ENCODE measurements at places on chromosomes 2 and 18.

DNA sequence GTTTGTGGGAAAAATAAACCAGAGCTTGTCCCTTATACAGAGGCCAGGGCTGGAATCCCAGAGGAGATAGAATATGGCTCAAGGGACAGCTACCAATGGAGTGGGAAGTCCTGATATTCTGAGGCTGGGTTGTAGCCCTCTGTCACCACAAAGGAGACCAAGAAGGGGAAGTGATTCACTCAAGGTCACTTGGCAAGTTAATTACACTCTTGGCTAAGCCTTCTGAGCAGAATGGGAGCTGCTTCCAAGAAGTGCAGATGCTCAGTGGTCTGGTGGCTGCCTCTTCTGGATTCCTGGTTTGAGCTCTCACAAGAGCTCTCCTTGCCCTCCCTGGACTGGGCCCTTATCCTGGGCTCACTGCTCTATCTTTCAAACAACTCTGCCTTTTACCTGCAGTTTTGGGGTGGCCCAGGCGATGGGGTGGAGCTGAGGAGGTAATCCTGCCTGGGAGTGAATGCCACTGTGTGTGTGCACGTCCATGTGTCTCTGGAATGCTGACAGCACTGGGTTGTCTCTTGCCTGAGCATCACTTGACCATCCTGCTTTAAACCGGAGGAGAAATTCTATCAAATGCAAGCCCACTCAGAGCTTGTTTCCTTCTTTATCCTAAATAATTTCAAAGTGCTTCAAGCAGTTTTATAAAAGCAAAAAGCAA lies 168.2 kb downstream of the KCNS3 start:
- no peak for DNase-seq

DNA sequence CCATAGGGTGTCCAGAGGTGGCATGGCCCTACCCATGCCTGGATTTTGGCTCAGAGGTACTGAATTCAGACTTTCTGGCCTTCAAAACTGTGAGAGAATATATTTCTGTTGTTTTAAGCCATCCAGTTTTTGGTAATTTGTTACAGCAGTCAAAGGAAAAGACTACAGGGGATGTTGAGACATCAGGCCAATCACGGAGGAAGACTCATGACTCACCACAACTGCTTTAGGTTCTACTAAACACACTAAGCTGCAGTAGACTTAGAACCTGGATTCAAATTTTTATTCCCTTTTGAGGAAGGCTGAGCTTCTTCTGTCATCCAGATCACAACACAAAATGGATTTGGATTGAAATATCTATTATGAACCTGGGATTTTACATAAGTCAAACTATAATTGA lies 12.0 kb upstream of the C2orf66 start:
- DNase-seq: no peak

- DNase-seq: no peak
Measured at GRCh38 chr2:54523324-54523959, 67.3 kb downstream of the SPTBN1 start.

DNA sequence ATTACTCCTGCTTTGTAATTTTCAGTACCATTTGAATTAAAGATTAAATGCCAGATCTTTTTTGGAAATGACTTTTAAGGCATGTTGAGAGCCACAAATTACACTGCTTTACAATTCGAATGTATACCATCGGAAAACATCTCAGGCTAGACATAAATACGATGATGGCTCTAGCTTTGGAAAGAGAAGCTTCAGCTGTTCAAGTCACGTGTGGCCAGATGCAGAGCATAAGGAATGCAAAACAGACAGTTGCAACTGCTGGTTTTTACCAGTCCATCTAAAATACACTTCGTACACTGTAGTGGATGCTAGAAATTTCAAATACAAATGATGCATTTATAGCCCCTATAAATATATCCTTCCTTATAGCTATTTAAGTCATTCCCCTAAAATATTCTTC lies 8.0 kb downstream of the ZNF516 start:
- no peak for DNase-seq

DNA sequence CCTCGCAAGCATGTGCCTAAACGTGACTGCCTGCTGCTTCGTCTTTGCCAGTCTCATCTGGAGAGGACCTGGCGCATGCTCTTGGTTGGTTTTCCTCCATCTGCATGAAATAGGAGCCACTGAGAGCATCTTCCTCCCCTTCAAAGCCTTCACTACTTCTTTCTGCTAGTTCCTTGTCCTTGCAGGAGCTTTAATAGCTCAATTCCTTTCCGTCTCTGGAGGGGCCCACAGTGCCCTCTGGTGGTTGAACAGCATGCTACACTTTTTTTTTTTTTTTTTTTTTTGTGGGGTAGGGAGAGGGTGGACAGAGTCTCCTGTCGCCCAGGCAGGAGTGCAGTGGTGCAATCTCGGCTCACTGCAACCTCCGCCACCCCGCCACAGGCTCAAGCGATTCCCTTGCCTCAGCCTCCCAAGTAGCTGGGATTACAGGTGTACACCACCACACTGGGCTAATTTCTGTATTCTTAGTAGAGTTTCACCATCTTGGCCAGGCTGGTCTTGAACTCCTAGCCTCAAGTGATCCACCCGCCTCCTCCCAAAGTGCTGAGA lies 59.6 kb downstream of the SP110 start:
- no peak for DNase-seq

DNA sequence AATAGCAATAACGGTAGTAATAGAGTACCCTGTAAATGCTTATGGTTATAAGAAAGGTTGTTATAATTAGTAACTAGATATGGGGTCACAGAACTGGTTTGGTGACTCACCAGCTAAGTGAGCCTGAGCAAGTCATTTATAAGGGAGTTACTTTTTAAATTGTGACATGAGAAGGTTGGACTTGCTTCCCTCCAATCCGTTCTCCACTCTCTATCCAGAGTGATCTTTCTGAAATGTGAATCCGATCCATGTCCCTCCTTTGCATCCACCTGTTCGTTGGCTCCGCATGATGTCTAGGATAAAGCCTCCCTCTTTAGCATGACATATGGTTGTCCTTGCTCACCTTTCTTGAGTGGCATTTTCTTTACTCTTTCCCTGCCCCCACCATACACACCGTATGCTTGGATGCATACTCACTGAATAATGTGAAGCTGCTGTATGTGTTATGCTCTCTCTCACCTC lies 83.1 kb downstream of the CDC42EP3 start:
- DNase-seq: no peak

DNA sequence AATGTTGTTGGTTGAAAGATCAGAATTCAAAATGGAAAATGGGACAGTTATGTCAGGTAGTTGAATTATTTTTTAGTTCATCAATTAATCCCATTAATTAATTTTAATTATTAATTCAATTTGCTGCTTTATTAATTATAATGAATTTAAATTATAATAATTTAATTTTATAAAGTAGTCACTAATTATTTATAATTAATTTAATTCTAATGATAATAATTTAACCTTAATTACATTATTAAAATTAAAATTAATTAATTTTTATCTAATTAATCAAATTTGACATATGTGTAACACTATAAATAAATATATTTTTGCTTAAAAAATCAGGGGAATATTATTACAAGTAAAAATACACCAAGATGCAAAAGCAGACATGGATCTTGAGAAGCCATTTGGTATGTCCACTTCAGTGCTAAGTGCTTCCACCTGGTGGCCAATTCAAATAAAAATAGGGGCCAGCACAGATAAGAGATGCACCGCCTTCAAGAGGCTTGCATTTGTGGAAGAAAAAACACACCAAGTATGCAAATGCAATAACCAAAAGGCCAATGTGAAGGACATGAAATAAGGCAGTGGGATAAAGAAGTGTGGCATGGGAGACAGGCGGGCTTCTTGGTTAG lies 73.2 kb downstream of the MBP start:
- no peak for DNase-seq

DNA sequence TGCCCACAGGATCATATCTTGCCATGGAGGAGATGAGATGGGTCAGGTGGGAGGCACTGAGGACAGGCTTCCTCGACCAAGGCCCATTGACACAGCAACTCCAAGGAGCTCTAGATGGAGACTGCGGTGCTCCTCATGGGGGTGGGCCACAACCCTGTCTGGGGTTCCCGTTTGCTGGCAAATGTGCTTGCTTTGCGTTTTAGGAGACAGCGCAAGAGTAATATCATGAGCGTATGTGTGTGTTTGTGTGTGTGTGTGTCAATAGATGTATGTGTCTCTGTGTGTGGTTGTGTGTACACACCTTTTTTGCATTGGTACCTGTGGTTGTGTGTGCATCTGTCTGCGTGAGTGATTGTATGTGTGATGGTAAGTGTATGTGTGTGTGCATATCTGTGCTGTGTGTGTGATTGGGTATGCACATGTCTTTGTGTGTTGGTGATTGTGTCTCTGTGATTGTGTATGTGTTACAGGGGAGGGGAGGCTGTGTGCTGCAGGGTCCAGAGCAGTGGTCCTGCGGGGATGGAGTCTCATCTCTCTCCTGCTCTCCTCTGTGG lies 4.4 kb downstream of the FBLN7 start:
- DNase-seq: no peak

DNA sequence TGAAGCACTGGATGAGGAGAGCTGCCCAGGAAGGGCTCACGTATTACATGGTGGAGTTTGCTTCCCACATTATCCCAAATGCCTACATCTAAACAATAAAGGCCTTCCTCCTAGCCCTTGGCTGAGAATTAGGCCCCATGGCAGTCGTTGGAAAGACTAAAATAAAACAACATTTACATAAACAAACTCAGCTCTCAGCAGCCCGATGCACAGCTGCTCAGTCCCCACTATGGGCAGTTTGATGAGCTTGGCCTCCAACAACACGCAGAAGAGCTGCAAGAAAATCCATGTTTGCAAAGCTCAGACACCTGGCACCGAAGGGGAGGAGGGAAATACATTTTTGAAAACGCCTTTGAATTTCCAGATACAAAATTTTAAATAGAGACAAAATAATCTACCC lies 352.4 kb downstream of the EIPR1 start:
- DNase-seq: no peak

GRCh38 chr2:55923091-55923981 lies at the start of gene EFEMP1:
Gene EFEMP1, minus strand, starts transcription at chr2:55923782. Its CDS starts 1,342 bp downstream, at chr2:55922440.
- no peak for DNase-seq

DNA sequence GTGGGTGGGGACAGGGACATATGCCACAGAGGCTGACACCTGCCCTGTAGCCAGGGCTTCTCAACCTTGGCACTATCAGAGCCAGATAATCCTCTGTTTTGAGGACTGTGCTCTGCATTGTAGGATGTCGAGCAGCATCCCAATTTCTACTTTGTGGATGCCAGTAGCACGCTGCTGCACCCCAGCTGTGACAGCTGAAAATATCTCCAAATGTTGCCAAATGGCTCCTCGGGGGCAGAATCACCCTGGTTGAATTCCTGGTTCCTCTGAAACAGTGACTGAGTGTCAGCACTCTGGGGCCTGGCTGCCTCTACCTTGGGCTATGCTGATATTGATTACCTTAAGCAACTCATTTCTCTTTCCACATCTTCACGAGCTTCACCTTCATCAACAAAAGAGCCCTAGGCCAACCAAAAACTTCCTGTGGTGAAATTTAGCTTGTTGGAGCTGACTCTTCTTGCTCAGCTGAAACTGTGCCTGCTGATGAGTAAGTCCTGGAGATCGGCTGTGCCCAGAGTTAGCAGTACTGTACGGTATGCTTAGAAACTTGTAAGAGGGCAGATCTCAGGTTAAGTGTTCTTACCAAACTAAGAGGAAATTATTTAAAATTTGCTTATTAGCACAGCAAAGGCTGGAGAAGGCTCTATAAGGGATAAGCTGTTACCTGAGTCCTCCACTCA lies 138.1 kb downstream of the SEPTIN10 start:
- DNase-seq: no peak

GRCh38 chr18:7545734-7546133 lies 21.4 kb upstream of the PTPRM start:
- DNase-seq: no peak

GRCh38 chr2:11687736-11688135 lies 17.7 kb upstream of the NTSR2 start:
- no peak for DNase-seq

GRCh38 chr2:16215902-16216557 lies 275.7 kb downstream of the MYCN start:
- no peak for DNase-seq

GRCh38 chr2:83826577-83826976 lies 632.5 kb downstream of the SUCLG1 start:
- no peak for DNase-seq

DNA sequence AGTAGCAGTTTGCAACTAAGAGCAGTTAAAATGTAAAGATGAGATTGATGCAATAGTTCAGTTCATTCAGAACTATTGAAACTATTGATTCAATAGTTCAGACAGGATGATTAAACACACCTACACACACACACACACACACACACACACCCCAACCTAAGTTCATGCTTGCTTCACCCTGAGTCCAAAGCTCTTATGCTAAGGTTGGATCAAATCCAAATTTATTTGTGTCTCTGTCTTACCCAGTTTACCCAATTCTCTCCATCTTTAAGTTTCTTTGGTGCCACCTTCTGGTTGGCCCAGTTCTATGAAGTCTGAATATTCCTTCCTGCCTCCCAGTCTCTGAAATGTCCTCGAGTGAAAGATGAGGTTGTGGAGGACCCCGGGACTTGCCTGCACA lies 5.1 kb downstream of the SERPINB8 start:
- DNase-seq: no peak

GRCh38 chr2:27727257-27727656 lies 44.3 kb upstream of the MRPL33 start:
- DNase-seq: no peak

DNA sequence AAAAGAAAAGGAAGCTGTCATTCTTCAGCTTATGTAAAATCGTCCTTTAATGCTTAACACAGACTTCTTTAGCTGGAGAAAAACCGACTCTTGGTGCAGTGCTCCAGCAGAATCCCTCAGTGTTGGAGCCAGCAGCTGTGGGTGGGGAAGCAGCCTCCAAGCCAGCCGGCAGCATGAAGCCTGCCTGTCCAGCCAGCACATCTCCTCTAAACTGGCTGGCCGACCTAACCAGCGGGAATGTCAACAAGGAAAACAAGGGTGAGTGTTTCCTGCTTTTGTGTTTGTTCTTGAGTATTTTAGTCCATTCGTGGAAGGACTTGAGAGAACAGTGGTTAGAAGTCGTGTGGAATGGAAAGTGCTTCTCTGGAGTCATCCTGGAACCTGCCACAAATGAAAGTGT lies 38.9 kb downstream of the KDM3A start:
- DNase-seq: no peak

DNA sequence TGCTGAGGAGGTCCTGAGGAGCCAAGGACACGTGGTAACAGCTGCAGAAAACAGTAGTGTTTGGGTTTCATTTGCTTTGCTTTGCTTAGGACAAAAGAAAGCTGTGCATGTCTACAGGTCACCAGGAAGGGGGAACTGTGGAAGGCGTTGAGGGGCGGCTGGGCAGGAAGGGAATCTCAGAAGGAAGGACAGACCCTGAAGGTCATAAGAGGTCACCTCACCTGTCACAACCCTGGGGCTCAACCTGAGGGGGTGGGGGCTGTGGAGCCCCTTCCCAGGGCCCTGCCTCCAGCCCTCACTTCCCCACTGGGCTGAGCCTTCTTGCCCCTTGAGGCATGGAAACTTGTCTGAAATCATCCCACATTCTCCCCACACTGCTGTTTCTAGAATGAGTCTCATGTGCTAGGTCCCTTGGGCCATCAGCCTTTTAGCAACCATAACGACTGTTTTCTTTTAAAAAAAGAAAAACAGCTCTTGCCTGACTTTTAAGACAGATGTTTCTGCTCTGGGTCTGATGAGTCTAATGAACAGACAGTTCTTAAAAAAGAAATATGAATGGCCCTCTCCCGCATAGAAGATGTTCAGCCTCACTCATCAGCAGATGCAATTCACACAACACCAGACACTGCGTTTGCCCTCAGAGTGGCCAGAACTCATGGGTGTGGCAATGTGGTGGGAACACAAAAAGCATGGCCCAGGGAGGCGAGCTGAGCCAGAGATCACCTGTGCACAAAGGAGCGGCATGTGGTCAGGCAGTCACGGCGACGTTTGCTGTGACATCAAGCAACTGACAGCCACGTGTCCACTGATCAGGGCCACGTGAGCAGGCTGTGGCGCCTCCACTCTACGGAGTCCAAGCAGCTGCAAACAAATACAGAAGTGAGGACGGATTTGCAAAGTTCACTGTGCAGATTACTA lies 84.0 kb downstream of the SEPTIN10 start:
- no peak for DNase-seq
